Cortex of kidney (tissue), 1 donor: ENCODE measurements at places on chromosomes 12 and 14.

DNA sequence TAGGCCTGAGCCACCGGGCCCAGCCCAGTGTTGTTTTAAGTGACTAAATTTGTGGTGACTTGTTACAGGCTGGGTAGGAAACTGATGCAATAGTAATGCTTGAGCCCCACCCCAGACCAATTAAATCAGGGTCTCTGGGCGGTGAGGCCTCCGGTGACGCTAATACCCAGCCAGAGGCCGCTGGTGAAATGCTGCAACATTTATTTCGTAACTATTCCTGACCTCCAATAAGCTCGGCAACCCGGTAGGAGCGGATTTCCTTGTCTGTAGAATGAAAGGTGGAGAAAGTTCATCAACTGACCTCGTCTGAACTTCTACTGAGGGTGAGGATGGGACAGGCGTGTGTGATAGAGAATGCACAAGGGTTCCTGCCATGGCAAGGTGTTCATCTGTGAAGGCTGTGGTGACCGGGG, 42.3 kb downstream of the FZD10 start:
- DNase-seq = no peak

GRCh38 chr14:103206023-103206481, 82.8 kb downstream of the TNFAIP2 start:
- DNase-seq = no peak

DNA sequence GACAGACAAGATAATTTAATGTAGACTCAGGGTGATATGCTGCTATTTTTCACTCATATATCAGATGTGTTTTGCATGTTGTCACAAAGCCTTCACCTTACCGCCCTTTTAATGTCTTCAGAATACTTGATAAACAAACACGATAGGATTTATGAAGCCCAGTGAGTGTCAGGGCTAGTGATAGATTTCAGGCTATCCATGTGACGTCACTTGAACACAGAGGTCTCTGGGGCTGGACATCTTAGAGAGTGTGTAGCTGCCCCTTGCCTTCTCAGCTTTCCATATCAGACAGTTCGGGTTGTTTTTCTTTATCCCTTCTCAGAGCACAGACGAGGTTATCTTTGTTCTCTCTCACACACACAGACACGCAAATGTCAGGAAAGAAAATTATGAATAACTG, 105.3 kb upstream of the GSC start:
- DNase-seq = no peak

DNA sequence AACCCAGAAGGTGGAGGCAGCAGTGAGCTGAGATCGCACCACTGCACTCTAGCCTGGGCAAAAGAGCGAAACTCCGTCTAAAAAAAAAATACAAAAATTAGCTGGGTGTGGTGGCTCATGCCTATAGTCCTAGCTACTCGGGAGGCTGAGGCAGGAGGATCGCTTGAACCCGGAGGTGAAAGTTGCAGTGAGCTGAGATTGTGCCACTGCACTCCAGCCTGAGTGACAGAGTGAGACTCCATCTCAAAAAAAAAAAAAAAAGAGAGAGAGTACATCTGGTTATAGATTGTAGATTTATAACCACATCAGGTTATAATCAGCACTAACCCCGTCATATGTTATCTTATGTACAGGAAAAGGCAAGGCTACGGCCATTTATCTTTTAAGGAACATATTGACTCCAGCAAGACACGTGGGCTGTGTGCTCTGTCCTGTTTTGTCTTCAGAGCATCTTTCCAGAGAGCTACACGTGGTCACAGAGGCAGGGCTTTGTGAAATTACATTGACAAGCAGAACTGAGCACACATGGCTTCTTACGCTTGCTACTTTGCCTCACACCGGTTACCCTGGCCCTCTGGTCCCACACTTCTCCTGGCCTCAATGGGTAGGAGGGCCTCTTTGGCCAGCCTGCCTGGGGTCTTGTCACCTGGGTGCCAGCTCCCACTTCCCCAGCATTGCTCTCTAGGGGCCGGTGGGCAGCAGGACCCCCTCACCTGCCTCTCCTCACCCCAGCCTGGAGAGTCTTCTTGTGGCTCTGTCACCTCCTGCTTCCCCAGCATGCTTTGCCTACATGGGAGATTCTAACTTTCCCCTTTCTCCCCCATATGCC, 6.8 kb upstream of the DYNC1H1 start:
- DNase-seq = no peak

- DNase-seq = no peak
Observed at GRCh38 chr12:130768120-130768519, 52.0 kb upstream of the RIMBP2 start.
